Mucosa of gallbladder (tissue), 1 donor: ENCODE measurements at places on chromosomes 2 and 18. TPM values are rescaled to one million over a fixed set of nuclear protein-coding genes. Genes with fewer than 3 reads are reported as not detected.

Gene SPEG
- 80.5 TPM for total RNA-seq

Gene SGPP2
- 44.8 TPM for total RNA-seq

Gene ELOA2
- not detected for total RNA-seq

Gene LBX2
- total RNA-seq = 3.3 TPM

Gene GLB1L
- 22.2 TPM for total RNA-seq

Gene ITPRIPL1
- 1.5 TPM for total RNA-seq

Gene TTC21B
- total RNA-seq = 17.4 TPM

Gene IL36G
- not detected for total RNA-seq

Gene DNAJC27
- total RNA-seq = 6.1 TPM

Gene PLB1
- total RNA-seq = 7.2 TPM

Gene TEKT4
- total RNA-seq = 0.14 TPM

Gene COL6A3
- total RNA-seq = 258 TPM

Gene ANO7
- total RNA-seq = 2.7 TPM

Gene DPP10
- 6.6 TPM for total RNA-seq
